ENCODE measurements at places on chromosomes 1 and 21.

DNA sequence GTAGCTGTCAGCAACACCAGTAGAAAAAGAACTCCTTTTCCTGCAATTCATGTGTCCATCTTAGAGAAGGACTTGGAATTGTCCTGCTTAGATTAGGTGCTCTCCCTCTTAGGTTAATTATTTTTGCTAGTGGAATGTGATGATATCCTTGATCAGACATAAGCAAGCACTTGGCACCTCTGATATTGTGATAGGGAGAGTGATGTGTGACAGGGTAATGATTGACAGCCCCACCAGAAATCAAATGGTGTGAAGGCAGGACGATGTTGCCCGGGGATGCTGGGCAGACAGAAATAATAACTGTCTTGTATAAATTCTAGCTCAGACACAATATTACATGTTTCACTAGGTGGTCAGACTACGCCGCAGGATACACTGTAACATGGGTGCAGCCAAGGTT lies 4.4 kb downstream of the TYW3 start:
- no peak for DNase-seq

DNA sequence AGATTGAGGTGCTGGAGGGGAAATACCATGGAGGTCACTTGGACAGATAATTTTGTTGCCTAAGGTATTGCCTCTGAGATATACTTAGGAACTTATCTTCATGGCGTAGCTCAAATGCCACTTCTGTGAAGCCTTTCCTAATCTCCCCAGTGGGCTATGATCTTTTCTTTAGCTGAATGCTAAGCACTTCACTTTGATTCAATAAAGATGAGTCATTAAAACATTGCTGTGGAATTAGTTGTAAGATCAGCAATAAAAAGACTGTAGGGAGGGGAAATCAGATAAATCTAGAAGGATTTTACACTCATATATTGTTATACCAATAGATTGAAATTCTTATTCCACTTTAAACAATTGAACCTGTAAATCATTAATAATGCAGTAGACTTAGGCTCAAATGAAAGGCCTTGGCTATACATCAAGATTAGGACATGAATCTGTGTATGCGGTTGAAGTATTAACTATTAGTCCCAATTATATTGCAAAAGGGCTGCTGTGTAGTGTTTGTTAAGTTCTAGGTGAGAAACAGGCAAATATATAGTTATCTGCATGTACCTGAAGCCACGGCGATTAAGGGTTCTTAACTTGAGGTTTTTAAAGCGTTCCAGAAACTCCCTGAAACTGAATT lies 19.2 kb upstream of the MAGOH start:
- no peak for DNase-seq

GRCh38 chr1:229880271-229881170 lies 186.5 kb upstream of the GALNT2 start:
- DNase-seq = no peak

DNA sequence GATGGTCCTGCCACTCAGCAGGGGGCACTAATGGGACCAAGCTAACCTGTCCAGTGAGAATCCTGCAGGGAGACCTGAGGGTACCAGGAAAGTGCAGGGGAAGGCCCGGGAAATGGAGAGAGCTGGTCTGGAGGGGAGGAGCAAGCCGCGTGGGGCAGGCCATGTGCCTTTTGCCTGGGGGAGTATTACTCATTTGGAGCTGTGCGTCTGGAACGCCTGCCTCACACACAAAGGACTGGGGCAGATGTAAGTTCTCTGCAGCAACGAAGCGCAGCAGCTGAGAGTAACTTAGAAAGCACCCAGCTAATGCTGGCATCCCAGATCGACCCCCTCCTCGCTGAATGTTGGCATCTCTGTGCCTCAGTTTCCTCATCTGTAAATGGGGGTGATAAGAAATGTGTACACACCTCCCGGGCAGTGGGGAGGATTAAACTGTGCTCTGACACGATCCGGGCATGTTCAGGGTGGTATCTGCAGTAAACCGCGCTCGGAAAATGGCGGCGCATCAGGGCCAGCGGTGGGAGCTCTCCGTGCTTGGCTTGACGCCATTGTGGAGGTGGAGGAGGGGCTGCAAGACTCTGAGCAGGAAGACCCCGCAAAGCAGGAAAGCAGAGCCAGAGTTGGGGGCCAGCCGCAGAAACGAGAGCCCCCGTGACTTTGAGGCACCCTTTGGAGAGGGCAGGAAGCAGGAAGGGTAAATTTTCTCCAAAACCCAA lies 212.5 kb downstream of the NPHP4 start:
- peak; percentile 24 for DNase-seq

DNA sequence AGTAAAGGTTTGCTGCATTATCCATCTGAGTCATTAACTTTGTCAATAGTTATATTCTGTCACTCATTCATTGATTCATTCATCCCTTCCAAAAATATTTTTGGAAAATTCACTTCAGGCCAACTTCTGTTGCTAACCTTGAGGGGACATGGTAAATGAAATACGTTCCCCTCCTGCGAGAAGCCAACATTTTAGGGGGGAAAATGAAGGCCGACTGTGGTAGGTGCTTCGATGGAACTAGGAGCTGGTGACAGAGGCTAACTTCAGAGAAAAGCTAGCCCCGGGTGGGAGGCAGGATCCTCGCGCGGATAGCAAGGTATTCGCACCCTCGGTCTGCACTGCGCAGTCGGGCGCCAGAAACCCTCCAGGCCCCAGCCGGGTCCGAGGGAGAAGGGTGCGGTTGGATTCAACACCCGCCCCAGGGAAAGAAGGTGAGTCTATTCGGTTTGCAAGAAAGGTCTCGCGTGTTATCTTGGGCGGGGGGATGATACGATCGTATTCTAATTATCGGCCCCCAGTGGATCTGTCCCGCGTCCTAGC lies 646 bp upstream of the RRP15 start:
- DNase-seq = no peak

GRCh38 chr1:30880678-30881318 lies 27.8 kb downstream of the SDC3 start:
- no peak for DNase-seq

DNA sequence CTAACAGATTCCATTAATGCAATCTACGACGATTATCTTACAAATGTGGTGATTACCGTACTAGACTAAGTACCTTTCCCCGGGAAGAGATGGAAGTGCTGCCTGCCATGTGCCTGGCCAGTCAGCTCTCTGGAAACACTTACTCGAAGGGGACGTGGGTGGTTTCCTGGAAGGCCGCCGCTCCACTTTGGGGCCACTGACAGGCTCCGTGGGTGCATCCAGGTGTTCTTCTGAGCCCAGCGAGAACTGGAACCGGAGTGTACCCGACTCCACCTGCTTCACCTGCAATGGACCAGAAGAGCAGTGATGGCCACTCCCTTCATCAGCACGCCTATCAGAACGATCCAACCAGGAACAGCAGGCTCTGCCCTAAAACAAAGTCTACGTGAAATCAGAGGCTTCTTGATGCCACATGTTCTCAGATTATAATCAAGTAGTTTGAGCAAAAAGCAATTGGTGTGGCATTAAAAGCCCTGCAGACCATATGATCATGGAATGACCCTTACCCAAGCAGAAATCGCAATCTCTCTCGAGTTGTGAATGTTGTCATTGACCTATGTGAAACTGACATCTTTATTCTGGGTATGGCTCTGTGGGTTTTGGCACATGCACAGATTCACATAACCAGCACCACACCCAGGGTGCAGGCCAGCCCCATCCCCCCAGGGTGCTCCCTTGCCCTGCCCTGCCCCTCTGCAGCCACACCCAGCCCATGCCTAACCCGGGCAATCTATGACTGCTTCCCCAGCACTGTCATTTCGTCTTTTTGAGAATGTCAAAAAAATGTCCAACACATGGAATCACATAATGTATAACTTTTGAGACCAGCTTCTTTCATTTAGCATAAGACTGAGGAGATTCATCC lies 64.5 kb downstream of the NPHP4 start:
- no peak for DNase-seq

DNA sequence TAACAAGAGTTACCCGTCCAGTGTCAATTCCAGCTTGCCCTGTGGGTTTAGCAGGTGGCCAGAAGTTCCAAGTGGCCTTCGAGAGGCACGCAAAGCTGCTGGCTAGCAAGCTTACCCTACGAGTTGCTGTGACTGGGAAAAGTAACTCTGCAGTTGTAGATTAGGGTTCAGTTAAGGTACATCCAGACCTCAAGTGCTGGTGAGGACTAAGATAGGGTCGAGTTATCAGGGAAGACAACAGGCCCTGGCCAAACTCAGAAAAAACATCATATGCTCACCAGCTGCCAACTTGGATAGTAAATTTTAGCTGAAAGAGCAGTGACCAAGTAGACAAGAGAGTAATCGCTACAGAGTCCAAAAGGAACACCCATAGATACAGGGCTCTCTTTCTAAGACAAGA lies 27.7 kb upstream of the LRRC7 start:
- no peak for DNase-seq

GRCh38 chr1:41894808-41895483 lies 23.8 kb downstream of the HIVEP3 start:
- DNase-seq = no peak

DNA sequence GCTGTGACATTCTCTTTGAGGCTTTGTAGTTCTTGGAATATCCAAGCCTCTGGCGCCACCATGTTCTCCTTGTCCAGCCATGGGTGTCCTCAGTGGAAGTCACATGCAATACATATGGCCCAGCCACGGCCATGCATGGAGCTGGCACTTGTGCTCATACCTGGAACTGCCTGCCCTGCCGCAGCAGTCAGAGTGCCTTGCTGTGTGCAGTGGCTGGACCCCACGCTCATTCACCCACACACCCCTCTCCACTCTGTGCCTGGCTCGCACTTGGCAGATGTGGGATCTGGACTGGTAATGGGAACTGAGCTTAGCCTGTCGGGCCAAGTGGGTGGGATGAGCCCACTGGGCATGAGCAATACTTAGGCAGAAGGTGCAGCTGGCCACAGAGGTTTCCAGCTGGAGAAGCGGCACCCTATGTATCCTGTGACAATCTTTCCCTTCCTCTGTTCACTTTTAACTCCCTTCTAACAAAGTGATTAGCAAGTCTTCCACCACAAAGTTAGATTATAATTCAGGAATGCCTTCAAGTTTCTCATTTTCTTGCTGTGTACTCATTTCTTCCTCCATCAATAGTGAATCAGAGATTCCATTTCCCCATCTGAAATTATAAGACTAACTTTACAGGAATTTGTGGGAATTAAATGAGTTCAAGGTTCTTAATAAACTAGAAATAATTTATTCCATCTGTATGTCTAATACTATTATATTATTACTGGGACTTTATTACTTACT lies 351.6 kb upstream of the NCAM2 start:
- no peak for DNase-seq

- DNase-seq = peak; percentile 71
These were observed 487.3 kb downstream of the SIPA1L2 start for GRCh38 chr1:232142403-232143314.

DNA sequence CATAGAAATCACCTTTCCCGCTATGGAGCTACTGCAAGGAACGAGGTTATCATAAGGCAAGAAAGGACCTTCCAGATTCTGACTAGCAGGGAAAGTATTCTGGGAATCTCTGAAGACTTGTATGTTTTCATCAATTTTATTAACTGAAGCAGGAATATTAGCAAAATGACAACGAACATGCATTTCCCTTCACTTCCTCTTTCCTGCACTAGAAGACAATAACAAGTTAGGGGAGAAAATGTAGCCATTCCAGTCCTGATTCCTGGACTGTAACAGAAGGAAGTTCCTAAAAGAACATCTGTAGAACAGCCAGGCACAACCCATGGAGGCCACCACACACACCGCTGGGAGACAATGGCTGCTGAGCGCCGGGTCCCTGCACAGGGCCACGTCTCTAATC lies 106.8 kb downstream of the RAVER2 start:
- no peak for DNase-seq

DNA sequence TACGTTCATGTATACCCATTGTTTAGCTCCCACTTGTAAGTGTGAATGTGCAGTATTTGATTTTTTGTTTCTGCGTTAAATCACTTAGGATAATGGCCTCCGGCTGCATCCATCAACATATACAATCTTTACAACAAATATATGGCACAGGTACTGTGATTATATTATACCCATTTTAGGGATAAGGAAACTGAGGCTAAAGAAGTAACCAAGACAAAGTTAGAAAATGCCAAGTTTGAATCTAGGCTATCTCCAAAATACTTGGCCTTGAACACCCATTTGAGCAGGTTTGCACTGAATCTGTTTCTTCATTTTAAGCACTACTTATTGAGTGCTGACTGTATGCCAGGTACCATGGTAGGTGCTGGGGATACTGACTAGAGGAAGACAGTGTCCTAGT lies 149.6 kb downstream of the PBX1 start:
- DNase-seq = no peak

DNA sequence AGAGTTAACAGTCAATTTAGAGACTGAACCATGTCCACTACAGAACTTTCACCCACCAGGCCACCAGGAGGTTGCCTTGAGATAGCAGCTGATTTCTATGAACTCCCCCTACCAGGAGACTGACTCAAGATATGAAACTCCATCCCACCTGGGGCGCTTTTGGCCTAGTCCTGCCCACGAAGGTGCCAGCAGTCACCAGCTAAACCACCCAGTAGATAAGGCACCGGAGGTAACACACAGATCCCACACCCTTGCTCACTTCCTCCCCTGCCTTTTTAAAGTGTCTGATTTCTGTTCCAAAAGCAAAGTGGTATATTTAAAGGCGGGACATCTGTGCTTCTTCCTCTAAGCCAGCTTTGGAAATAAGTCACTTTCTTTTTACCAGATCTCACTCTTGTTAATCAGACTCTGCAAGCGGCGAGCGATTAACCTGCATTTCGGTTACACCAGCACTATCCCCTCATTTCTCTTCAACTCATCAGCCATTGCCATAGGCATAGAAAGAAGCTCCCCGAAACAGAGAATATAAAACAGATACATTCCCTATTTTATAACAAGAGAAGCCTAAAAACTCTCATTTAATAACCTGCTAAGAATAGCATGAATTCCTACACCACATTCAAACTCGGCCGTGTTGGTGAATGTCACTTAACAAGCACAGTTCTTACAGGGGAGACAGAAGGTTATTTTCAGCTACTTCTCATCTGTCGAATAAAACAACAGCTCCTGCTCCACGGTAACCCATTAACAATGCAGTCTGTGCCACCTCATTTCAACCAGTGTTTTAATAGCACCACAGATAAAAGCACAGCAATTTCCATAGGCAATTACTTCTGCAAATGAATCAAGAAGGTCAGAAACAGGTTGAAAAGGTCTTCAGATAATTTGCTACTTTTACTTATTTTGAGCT lies 318.1 kb downstream of the KCNH1 start:
- no peak for DNase-seq

DNA sequence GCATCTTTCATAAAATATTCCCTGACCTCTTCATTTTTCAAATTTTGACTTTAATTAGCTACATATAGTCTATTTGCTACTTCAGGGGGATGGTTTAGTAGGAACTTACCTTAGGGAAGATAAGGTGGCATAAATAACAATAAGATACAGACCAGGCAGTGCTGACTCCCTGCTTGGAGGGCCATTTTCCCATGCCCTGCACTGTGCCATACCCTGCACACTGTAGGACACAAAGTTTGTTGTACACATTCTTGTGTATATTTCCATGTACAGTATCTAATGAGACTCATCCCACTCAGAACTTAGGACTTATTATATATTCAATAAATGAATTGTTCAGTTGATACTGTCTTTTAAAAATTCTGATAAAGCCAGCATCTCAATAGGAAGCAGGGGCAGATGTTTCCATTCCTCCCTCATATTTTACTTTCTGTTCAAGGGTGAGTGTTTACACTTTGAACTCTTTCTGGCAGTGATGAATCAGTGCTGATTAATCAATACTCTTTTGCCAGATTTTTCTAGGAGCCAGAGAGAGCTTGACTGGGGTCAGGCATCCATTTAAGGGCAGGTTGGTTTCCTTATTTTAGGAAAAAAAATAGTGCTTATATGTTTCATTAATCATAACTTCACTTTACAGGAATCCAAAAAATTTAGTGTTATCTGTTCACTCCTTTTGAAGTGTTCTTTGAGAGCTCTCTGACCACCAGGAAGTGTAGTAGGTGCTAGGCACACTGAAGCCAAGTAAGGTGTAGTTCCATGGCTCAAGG lies 30.6 kb downstream of the MPZL1 start:
- DNase-seq = no peak
